Activated CD8-positive, alpha-beta T cell treated with anti-CD3 and anti-CD28 coated beads, Interleukin-2, amount 10 ng/mL, durations not matched to agents 7 days and 5 days (primary cell): ENCODE measurements at places on chromosomes 13 and 19.
A peak's percentile ranks its signal among the peaks of the same experiment; 100 is the strongest.

DNA sequence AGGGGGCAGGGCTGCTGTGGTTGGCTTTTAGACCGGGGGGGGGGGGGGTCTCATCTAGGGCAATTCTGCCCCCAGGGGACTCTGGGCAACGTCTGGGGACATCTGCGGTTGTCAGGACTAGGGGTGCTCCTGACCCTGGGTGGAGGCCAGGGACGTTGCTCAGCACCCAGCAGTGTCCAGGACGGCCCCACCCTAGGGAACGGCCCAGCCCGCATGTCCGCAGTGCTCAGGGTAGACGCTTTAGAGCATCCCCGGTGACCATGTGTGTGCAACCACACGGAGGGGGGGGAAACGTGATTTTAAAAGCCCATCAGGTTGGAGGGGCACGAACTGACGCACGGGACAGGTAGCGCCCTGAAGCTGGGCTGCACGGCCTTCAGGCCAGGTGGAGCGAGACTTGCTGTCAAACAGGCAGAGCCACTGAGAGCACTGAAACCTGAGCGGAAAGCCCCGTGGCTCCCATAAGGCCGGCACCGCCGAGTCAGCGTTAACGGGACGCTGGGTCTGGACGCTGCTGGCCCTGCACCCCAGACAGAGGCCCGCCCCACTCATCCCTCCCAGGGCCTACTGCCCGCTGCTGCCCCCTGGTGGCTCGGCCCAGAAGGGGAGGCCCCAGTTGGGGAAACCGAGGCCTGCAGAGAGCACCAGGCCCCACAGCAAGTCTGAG is 8.3 kb downstream of the CACTIN start:
- H3K4me1 ChIP-seq, result peaks cover 12% of the 10 kb centered on the region
- no peak overlapping the region for H3K27ac ChIP-seq
- DNase-seq, result peak; percentile 49
- H3K27me3 ChIP-seq, result no peaks in the 10 kb centered on the region
- peaks cover 12% of the 10 kb centered on the region for H3K36me3 ChIP-seq

- H3K4me3 ChIP-seq, result no peak overlapping the region
- H3K27ac ChIP-seq, result no peak overlapping the region
- H3K36me3 ChIP-seq, result no peaks in the 10 kb centered on the region
- no peak for DNase-seq
- no peaks in the 10 kb centered on the region for H3K27me3 ChIP-seq
- no peaks in the 10 kb centered on the region for H3K4me1 ChIP-seq
These were observed 162.1 kb downstream of the NHLRC3 start for GRCh38 chr13:39200249-39200910.

GRCh38 chr19:39939556-39939955 is 5.1 kb upstream of the FCGBP start:
- DNase-seq, result no peak
- no peaks in the 10 kb centered on the region for H3K27me3 ChIP-seq
- no peak overlapping the region for H3K27ac ChIP-seq
- H3K36me3 ChIP-seq, result peaks cover 33% of the 10 kb centered on the region
- H3K4me1 ChIP-seq, result peaks cover 83% of the 10 kb centered on the region
- no peak overlapping the region for H3K4me3 ChIP-seq

GRCh38 chr13:30863796-30864195 is 42.3 kb upstream of the MEDAG start:
- no peak for DNase-seq
- H3K4me1 ChIP-seq, result no peaks in the 10 kb centered on the region

GRCh38 chr13:23703246-23703860 is 133.1 kb downstream of the TNFRSF19 start:
- no peaks in the 10 kb centered on the region for H3K27me3 ChIP-seq
- no peaks in the 10 kb centered on the region for H3K36me3 ChIP-seq
- no peak overlapping the region for H3K27ac ChIP-seq
- H3K4me1 ChIP-seq, result no peaks in the 10 kb centered on the region
- no peak overlapping the region for H3K4me3 ChIP-seq

DNA sequence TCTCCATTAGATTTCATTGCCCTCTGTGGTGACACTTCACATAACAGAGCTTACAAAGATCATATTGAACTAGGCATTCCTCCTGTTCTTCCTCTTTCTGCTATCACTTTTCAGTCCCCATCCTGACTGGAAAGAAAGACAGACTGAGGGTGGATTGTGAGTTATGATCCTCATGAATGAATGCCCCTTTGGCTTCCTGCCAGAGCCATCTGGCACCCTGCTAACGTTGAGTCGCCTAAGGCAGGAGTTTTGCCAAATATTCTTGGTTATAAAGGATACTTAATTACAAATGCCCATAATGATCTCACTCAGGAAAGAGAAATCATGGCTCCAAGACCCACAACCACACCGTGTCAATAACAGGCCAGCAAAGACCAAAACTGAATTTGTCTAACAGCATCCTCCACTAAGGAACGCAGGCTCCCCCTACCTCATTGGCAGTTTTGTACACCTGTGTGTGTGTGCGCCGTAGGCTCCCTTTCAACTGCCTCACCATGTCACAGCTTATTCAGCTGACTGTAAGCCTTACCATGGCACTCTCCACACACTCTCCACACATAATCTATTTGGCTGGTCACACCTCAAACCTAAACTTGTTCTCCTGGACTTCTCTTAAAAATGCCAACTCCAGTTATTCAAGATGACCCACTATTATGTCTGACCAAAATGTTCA is 15.5 kb downstream of the ZNF211 start:
- peaks cover 28% of the 10 kb centered on the region for H3K36me3 ChIP-seq
- H3K4me1 ChIP-seq, result peaks cover 10% of the 10 kb centered on the region
- no peaks in the 10 kb centered on the region for H3K27me3 ChIP-seq
- no peak for DNase-seq

DNA sequence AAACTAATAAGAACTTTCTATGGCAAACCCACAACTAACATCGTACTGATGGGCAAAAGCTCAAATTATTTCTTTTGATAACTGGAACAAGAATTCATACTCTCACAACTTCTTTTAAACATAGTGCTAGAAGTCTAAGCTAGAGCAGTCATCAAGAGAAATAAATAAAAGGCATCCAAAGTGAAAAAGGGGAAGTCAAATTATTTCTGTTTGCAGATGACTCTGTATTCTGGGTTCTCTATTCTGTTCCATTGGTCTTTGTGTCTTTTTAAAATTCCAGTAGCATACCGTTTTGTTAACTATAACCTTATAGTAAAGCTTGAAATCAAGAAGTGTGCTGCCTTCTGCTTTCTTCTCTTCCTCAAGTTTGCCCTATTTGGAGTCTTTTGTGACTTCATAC is 1215.9 kb downstream of the UQCRFS1 start:
- no peaks in the 10 kb centered on the region for H3K27me3 ChIP-seq
- no peaks in the 10 kb centered on the region for H3K4me1 ChIP-seq
- no peak overlapping the region for H3K27ac ChIP-seq

DNA sequence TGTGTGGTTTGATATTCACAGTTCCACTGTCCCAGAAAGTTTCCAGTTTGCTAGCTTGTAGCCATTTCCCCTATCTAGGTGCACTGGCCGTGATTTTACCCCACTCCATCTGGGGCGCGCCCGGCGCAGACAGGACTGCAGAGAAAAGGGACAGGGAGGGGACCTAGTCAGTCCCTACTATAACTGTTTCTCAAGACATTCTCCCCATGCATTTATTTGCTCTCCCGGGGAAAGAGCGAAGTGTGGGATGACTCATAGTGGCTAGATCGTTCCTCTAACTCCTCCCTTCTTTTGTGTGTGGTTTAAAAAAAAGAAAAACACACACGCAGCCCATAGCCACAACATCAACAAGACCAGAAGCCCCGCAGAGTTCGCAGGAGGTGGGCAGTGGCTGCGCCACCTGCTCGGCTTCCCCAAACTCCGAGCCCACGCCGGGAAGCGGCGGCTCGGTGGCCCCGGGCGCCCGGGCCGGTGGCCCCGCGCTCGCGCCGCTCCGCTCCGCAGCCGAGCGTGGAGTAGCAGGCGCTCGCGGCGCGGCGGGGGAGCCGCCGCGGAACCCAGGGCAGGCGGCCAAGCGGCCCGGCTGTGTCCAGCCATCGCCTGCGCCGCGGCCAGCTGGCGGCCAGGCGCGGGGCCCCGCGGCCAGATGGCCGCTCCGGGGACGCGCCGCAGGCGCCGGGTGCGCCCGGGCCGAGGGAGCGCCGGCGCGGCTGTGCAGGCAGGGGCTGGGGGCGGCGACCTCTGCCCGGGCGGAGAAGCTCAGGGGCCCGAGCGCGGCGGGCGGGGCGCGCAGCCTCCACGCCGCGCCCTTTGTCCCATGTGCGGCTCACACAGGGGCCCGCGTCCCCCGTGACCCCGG is 653 bp downstream of the TMTC4 start:
- H3K4me3 ChIP-seq, result peak overlapping the region; percentile 84
- H3K4me1 ChIP-seq, result peaks cover 33% of the 10 kb centered on the region
- H3K27me3 ChIP-seq, result peaks cover 15% of the 10 kb centered on the region
- H3K27ac ChIP-seq, result peak overlapping the region; percentile 83

GRCh38 chr13:62049992-62050391 is 634.3 kb upstream of the PCDH20 start:
- no peaks in the 10 kb centered on the region for H3K27me3 ChIP-seq
- H3K36me3 ChIP-seq, result no peaks in the 10 kb centered on the region
- no peaks in the 10 kb centered on the region for H3K4me1 ChIP-seq
- H3K4me3 ChIP-seq, result no peak overlapping the region
- H3K27ac ChIP-seq, result no peak overlapping the region

- H3K36me3 ChIP-seq, result no peaks in the 10 kb centered on the region
- H3K4me3 ChIP-seq, result no peak overlapping the region
- H3K4me1 ChIP-seq, result no peaks in the 10 kb centered on the region
- DNase-seq, result no peak
These were observed 63.3 kb downstream of the DCLK1 start for GRCh38 chr13:36067746-36068381.

DNA sequence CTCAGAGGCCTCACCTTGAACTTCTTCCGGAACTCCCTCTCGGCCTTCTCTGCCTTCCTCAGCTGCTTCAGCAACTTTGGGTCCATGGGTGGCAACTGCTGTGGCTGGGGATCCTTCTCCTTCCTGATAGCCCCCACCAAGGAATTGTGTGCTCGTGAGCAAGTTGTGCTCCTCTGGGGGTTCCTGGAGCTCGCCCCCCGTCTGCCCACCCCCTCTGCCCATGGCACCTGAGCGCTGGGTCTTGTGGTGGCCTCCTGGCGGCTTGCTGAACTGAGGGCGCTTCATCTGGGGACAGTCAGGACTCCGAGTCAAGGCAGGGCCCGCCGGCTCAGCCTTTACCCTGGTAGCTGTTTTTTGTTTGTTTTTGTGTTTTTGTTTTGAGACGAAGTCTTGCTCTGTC is 11.6 kb downstream of the PRAM1 start:
- peaks cover 34% of the 10 kb centered on the region for H3K36me3 ChIP-seq
- DNase-seq, result no peak
- no peak overlapping the region for H3K4me3 ChIP-seq
- H3K4me1 ChIP-seq, result peaks cover 60% of the 10 kb centered on the region
- H3K27me3 ChIP-seq, result no peaks in the 10 kb centered on the region
- H3K27ac ChIP-seq, result peak overlapping the region; percentile 60

DNA sequence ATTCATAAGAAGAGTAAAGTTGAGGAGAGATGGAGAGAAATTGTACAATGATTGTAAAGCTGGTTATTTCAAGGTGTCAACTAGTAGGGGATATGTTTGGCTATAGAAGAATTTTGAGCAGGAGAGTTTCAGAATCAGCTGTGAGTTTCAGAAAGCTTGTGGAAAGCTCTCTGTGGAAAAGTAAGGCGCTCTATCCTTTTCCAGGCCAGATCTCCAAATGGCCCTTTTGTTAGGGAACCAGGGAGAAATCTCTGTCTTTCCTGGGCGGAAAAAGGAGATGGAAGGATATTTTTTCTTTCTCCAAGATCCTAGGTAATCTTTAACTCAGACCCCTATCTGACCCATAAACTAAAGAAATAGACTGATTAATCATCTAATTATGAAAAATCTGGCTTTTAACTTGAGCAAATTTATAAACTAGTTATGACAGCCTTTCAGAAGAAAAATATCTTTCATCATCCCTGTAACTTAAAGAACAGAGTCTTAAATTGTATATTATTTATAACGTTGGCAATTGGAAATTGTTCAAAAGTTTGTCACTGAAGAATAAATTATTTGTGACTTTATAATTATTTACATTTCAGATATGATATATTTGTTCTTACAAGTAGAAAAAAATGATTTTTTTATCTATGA is 34.5 kb downstream of the SPRY2 start:
- H3K4me3 ChIP-seq, result no peak overlapping the region
- no peak overlapping the region for H3K27ac ChIP-seq
- DNase-seq, result no peak

DNA sequence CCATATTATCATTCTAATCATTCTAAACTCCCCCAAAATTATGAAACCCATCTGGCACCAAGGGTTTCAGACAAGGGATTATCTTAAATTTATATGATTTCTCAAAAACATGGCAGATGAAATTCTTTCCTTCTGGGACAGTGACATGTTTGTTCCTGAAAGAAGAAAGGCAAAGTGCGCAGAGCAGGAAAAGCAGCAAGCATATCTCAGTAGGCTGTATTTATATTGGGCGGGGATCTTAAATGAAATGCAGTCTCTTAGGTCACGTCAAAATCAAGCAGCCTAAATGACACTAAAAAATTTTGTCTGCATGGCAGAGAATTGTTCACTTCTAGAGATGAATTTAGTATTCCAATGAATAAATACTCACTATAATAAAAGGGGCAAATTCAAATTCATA is 49.3 kb downstream of the RCBTB2 start:
- H3K27ac ChIP-seq, result no peak overlapping the region
- H3K36me3 ChIP-seq, result peaks cover 69% of the 10 kb centered on the region
- peaks cover 36% of the 10 kb centered on the region for H3K4me1 ChIP-seq

- peak within 1 kb of the TSS; percentile 96 for H3K4me3 ChIP-seq
- H3K27ac ChIP-seq, result peak within 1 kb of the TSS; percentile 93
- H3K36me3 ChIP-seq, result peaks cover 16% of the 10 kb centered on the region
- peak; percentile 73 for DNase-seq
These were observed at the start of gene PPP1R13L for GRCh38 chr19:45404557-45405434. Gene PPP1R13L (minus strand): TSS chr19:45405069. CDS start chr19:45398318, 6,751 bp downstream.

DNA sequence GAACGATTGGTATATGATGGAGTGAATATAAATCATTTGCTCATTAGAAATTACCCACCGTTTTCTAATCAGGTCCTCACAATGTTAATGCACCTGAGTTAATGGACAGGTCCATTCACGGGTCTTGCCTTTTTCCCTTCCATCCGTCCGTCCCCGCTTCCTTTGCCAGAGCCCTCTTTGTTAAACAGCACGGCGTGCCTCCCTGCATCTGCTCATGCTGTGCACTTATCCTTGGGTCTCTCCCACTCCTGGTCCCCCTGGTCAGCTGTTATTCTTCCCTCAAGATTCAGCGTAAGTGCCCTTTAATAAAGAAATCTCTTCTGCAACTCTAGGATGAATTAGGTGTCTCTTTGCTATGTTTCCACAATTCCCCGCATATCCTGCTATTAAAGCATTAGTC is 324.5 kb downstream of the DNAJC15 start:
- no peak overlapping the region for H3K27ac ChIP-seq
- H3K4me3 ChIP-seq, result no peak overlapping the region
- H3K36me3 ChIP-seq, result no peaks in the 10 kb centered on the region
- no peak for DNase-seq
- H3K4me1 ChIP-seq, result no peaks in the 10 kb centered on the region

GRCh38 chr13:64293923-64294322 is 2878.3 kb upstream of the PCDH20 start:
- H3K27ac ChIP-seq, result no peak overlapping the region
- H3K4me3 ChIP-seq, result no peak overlapping the region
- no peaks in the 10 kb centered on the region for H3K27me3 ChIP-seq
- no peaks in the 10 kb centered on the region for H3K4me1 ChIP-seq
